Lung (tissue), 17 donors: ENCODE measurements at places on chromosomes 3 and 15.
A peak's percentile ranks its signal among the peaks of the same experiment; 100 is the strongest.

DNA sequence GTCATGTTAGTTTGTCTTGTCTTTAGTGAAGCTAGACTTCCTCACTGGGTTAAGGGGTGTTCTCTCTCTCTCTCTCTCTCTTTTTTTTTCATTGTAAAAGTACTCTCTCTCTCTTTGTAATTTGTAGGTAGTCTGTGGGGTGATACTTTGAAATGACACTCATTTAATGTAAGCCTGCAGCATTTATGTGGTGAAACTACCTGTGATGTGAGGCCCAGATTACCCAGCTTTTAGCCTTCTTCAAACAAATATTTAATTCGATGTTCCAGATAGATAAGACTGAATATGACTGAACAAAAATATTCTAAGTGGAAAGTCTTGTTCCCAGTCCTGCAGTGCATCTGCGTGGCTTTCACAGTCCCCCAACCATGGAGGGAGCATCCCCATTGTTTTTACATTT lies 49.7 kb downstream of the SQOR start:
- no peak for DNase-seq

DNA sequence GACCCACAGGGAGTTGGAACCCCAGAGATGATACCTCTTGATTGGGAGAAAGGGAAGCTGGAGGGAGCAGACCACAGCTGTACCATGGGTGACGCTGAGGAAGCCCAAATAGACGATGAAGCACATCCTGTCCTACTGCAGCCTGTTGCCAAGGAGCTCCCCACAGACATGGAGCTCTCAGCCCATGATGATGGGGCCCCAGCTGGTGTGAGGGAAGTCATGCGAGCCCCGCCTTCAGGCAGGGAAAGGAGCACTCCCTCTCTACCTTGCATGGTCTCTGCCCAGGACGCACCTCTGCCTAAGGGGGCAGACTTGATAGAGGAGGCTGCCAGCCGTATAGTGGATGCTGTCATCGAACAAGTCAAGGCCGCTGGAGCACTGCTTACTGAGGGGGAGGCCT lies 201.1 kb downstream of the AKAP13 start:
- no peak for DNase-seq

GRCh38 chr3:127909646-127910045 lies 5.4 kb upstream of the KBTBD12 start:
- DNase-seq: peak; percentile 53

DNA sequence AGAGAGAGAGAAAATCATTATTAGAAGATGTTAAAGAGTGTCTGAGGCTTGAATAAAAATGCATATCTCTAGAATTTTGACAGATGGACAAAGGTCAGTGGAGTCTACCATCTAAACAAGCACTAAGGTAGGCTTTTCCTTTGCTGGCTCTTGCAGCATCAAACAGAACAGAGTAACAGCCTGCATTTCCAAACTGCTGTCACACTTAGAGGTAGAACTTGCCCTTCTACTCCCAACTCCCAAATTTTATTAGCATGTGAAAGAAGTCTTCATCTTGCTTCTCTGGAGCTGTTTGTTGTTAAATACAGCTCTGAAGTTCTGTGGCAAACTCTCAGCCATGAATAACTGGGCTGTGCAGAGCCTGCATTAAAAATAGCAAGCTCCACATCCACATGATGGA lies 4.1 kb upstream of the MB21D2 start:
- no peak for DNase-seq

- DNase-seq: no peak
These were observed 182.5 kb downstream of the OPA1 start for GRCh38 chr3:193775421-193776077.
